CD4-positive, CD25-positive, alpha-beta regulatory T cell (primary cell): ENCODE measurements at places on chromosomes 12 and 14.

DNA sequence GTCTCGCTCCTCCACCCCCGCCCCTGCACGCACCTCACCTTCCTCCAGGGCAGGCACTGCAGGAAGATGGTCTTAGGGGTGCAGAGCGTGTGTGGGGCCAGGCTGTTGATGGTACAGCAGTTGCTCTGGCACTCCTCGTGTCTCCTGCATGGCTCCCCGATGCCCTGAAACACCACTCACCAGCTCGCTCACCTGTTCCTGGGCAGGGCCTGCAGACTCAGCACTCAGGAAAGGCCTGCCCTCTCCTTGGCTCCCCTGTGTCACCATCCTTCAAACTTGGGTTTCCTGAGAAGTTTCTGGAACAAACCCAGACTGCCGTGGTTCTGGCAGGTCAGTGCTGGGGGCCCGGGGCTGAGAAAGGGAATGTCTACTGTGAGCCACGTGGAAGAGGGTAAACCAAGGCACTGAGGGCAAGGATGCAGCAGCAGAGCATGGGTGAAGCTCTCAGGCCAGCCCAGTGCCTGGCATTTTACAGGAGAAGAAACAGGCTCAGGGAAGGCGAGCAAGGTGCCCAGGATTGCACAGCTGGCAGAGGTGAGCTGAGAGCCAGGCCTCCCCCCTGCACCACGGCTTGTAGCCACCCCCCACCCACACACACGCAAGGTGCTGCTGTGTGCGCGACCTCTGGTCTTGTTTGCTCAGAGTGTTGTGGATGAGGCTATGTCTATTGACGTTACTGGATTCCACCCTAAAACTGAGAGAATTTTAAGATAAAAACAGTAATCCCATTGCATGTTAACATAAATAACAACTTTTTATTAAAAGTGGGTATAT is 5.5 kb downstream of the LRCOL1 start:
- no peak for DNase-seq

DNA sequence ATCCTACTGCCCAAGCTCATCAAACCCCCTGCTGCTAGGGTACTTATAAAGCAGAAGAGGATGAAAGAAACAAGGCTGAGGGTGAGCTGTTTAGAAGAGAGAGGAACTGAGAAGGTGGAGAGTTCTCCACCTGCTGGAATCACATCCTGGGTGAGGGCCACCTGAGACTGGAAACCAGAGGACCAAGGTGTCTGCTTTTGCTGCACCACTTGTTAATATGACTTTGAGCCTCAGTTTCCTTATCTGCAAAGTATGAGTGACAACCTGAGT is 203.2 kb upstream of the SSTR1 start:
- DNase-seq = no peak

DNA sequence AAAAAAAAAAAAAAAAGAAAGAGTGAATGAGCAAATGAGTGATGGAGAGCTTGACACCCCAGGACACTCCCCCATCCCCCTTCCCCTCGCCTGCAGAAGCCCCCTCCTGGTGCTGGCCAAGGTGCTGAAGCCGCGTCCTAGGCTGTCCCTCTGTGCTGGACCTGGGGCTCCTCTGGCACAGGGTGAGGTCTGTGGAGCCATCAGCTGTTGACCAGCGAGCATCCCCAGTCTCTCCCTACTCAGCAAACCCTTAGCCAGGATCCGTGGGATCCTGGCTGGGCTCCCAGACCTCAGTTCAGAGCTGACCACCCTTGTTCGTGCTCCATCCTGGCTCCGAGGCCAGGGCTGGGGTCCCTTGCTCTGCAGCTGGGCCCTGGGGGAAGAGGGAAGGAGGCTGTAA is 5.4 kb upstream of the KIF26A start:
- no peak for DNase-seq

DNA sequence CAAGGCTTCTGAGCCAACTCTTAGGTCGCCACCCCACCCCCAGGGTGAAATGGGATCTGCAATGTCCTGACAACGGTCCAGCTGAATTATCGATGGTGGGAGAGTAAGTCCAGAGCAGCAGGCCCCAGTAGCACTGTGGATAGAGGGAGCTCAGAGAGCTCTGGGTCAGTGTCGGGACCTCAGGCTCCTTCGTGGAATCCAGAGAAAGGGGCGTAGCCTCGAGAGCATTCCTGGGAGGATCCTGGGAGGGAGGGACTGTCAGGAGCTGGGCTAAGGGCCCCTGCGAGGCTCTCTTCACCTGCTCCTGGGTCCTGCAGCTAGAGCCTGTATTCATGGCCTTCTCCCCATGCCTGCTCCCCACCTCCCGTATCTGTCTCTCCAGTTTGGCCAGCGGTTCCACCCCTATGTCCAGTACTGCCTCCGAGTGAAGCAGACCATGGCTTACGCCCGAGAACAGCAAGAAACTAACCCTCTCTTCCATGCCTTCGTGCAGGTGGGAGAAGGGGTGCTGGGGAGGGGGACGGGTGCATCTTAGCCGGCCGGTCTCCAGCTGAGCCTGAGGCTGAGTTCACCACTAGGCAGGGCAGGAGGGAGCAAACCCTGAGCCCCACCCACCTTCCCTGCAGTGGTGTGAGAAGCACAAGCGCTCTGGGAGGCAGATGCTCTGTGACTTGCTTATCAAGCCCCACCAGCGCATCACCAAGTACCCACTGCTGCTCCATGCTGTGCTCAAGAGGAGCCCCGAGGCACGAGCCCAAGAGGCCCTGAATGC is 6.6 kb downstream of the PLEKHG6 start:
- no peak for DNase-seq
